ENCODE measurements at places on chromosomes 5 and 9. TPM values are rescaled to one million over a fixed set of nuclear protein-coding genes. Genes with fewer than 3 reads are reported as not detected.

GRCh38 chr5:52041842-52042241 is 658.6 kb downstream of the ISL1 start:
- no peak for DNase-seq

DNA sequence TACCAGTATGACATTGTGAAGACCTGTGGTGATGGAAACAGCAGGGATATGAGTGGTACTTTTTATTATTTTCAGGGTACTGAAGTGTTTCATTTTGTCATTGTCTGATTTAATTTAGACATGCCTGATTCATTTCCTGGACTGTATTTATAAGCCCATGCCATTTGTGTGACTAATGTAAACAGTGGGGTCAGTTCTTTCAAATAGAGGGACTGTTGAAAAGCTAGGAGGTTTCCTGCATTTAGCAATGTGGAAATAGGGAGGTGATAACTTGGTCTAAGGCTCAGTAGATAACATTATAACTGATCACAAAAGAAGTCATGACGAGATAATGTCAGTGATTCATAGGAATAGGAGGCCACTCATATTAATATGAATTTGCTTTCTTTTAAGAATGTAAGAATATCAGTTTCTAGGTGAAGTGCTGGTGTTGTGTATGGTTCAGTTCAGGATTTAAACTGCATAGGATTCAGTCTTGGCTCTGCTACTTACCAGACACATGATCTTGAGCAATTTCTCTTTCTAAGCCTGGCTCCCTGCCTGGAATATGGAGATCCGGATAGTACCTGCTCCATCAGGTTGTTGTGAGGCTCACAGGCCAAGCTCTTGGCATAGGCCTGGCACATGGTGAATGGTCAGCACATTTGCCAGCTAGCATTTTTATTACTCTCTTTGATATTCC is 7.5 kb downstream of the RASGRF2 start:
- no peak for DNase-seq

DNA sequence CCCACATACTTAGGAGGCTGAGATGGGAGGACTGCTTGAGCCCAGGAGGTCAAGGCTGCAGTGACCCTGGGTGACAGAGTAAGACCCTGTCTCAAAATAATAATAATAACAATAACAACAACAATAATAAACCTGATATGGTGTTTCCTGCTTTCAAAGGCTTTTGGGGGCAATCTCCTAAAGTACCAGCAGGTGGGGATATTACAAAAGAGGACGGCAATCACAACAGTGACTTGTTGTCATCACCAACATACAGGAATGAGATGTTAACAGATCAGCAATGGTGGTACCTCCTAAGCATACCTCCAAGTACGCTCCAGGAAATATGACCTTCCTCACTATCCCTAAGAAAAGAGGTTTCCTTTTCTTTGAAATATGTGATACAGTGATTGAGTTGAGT is 91.1 kb upstream of the RNF180 start:
- DNase-seq = no peak

- no peak for DNase-seq
These were observed 143.0 kb downstream of the XRCC4 start for GRCh38 chr5:83220331-83220730.

DNA sequence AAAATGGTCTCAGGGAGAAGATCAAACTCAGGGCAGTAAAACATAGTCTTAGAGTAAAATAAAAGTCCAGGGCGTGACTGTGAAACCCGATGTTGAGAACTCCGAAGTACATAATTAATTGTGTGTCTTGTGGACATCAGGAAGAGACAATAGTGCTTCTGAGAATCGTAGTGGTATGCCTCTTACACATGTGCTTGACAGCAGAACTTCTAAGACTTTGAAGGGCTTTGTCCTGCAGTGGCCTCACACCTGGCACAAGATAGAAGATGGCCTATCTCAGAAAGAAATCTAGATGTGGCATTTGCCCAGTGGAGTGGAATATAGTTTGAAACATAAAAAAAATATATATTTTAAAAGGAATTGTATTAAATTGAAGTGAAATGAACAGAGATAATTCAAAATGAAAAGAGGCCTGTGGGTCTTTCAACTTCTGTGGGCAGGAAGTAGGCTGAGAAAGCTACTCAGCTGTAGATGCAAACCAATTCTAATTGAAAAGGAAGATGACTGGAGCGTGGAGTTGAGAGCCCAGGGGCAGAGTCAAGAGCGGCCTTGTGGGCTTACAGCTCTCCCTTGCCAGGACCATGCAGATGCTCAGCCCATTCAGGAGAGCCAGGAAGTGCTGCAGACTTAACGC is 468.4 kb downstream of the KDM4C start:
- no peak for DNase-seq

GRCh38 chr9:137988701-137989100 is 111.1 kb downstream of the CACNA1B start:
- no peak for DNase-seq

GRCh38 chr9:114499528-114499927 is 5.7 kb downstream of the WHRN start:
- no peak for DNase-seq

IER5L gene
- total RNA-seq = 65.4 TPM

- no peak for DNase-seq
These were observed 24.0 kb downstream of the NNT start for GRCh38 chr5:43627028-43627427.

GGTA1 gene
- 55.1 TPM for total RNA-seq

TAF1L gene
- not detected for total RNA-seq

GRCh38 chr9:109101810-109102209 is 17.9 kb downstream of the TMEM245 start:
- no peak for DNase-seq

GRCh38 chr9:36325081-36325828 is 67.0 kb upstream of the GNE start:
- no peak for DNase-seq

LCN9 gene
- total RNA-seq = not detected

FCHO2 gene
- total RNA-seq = 34.4 TPM

DNA sequence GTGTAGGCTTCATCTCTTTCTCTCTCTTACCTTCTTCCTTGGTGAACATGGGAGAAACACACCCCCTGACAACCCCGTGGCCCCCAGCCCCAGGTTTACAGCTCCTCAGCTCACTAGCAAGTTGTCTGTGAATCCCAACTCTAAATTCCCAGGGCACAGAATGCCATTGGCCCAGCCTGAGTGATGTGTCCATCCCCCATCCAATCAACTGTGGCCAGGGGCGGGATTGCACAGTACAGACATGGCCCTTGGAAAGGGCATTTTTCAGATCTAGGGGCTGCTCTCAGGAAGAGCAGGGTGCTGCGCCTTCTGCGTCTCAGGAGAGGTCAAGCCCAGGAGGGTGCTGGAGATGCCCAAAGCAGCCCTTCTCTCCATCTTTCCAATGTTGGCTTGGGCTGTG is 48.2 kb upstream of the ASS1 start:
- no peak for DNase-seq

PCDHB5 gene
- total RNA-seq = 4.8 TPM

TMC1 gene
- not detected for total RNA-seq

DNA sequence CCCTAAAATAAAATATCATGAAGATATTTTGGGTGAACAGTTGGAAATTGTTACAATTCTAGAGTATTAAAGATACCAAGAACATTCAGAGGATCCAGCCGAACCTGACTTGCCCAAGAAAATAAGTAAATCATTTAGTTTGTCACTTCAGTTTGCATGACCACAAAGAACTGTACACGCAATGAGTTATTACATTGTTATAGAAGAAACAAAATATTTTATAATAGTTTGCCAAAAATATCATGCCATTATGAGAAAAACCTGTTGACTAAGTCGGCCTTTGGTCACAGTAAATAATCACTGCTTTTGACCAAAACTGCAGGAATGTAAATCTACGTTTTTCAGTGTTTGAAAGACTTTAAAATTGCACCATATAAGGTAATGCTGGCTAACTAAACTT is 27.9 kb downstream of the TRIO start:
- DNase-seq = no peak

GRCh38 chr5:120507197-120507596 is 43.1 kb downstream of the PRR16 start:
- no peak for DNase-seq

SH2D3C gene
- total RNA-seq = 13.1 TPM

DNA sequence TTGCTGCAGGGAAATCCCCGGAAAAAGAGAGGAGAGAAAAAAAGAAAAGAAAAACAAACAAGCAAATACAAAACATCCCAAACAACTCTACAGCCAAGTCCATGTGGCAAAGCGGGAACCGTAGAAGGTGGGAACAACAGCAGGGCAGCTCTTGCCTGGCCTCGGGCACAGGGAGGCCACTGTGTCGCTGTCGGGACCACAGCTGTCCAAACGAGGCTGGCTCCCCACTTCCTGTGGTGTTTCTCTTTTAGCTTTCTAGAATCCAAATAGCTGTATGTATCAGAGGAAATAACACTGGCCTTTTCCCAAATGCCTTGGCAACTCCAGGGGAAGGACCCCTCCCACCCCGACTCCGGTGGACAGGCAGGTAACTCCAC is 41.6 kb upstream of the EQTN start:
- DNase-seq = no peak

DNA sequence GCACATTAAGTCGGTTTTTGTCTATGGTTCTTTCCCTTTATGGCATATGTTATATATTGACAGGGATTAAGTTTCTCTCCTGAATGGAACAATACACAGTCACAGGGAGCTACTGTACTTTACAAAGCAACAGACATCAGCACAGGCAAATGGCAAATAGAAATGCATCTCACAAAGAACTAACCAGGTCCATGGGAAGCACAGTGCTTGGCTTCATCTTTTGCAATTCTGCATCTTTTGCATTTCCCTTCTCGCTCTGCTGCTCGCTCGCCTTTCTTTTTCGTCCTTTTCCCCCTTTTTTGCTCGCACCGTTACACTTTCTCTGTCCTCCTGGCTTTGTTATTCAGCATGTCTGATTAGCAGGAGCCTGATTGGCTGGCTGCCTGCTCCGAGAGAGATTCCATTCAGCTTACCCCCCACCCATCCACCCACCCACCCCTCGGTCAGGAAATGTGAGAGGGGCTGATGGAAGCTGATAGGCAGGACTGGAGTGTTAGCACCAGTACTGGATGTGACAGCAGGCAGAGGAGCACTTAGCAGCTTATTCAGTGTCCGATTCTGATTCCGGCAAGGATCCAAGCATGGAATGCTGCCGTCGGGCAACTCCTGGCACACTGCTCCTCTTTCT is at the start of gene ADAMTSL1:
Gene ADAMTSL1, plus strand, starts transcription at position 502 of the 628 bp plus-strand sequence. Its CDS starts 80 bp downstream, at position 582.
- DNase-seq = no peak

DNA sequence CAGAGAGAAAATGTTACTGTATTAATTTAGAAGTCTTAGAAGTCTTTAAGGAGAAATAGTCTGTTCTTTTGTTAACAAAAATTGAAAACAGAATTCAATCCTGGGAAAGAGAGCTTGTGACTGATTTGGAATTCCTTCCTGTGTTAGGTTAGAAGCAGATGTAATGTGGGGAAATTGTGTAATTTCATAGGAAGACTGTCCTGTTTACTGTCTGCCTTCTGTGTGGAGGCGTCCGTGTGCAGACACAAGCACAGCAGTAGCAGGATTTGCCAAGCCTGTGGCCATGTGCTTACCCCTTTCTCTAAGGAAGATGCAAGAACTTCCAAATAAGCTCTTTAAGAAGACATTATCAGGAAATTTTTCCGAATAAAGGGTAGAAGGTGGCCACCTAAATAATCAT is 36.7 kb upstream of the F2R start:
- no peak for DNase-seq

ARAP3 gene
- 16.2 TPM for total RNA-seq

GRCh38 chr5:109743041-109743531 is 53.4 kb downstream of the MAN2A1 start:
- no peak for DNase-seq

DNA sequence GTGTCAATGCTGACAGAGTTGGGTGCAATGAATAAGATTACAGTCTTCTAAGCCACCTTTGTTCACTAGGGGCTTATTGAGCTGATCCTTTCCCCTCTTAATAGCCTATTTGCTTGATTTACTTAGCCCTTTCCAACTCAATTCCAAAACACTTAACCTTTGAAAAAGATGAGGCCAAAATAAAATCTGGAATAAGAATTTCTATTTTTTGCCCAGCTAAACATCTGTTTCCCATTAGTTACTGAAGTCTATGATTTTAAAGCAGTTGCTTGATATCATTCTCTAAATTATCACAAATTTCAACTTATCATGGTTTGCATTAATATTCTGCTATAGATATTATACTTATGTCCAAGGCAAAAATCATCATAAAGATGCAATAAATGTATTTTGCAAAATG is 1272.0 kb upstream of the ACO1 start:
- no peak for DNase-seq

- DNase-seq = no peak
These were observed 210.6 kb downstream of the CD180 start for GRCh38 chr5:66986009-66986408.

DNA sequence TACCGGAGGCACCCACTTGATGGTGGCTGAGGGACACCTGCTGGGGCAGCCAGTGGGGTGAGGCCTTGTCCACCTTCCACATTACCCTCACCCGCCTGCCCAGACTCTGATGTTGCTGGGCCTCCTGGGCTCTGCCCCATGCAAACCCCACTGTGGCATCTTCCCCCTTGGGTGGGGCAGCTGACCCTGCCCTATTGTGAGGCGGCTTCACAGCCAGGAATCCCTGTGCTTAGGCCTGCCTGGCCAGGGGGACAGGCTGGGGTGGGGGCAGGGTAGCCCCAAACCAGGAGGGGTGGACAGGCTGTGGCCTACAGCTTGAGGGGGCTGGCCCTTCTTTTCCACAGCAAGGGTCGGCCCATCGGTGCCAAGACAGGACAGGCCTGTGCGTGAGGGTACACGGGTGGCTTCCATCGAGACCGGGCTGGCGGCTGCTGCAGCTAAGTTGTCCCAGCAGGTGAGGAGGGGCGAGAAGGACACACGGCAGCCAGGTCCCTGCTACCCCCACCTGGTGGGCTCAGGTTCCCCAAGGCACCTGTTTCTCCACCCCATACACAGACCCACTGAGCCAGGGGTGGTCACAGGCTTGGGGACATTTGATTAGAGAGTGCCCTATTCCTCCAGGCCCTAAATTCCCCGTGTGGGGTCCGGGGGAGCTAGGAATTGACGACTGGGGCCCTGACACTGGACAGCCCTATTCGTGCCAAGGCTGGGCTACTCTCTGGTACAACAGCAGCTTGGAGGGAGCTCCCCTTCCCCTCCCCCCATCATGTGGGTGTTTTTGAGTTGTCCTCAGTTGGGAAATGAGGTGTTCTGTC is 99.2 kb downstream of the PHF2 start:
- no peak for DNase-seq

All from thoracic aorta (tissue), 2 donors.